AG09319 (cell line): ENCODE measurements at places on chromosomes 7 and 10.

- no peak for DNase-seq
These were observed 98.8 kb downstream of the SDK1 start for GRCh38 chr7:3399858-3400257.

- no peak for DNase-seq
These were observed 35.9 kb upstream of the SEMA3A start for GRCh38 chr7:84230491-84230890.

GRCh38 chr7:85306115-85306514 lies 119.3 kb upstream of the SEMA3D start:
- no peak for DNase-seq

DNA sequence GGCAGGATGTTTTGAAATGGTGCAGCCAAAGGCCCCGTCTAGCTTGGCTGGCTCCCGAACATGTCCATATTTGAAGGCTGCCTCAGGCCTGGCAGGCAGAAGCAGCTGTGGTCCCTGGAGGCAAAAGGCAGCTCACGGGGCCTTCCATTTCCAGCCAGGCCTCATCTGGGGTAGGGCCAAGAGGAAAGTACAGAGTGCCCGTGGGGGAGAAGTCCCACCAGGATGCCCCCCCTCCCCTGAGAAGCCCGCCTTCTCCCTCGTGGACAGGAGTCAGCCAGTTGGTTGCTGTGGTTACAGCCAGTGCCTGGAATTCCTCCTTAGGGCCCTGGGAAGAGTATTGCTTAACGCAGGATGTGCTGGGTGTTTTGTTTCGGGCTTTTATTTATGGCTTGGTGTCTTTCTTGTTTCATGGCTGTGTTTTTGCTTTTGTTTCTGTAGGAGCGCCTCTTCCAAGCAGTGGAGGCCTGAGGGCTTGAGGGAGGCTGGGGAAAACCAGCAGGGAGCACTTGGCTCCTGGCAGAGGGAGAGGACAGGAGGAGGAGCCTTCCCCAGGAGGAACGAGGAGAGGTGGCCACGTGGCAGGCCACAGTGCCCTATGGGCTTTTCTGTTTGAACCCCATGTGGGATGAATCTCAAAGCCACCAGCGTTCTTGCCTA lies 45.4 kb downstream of the CHST3 start:
- DNase-seq = peak; percentile 94

DNA sequence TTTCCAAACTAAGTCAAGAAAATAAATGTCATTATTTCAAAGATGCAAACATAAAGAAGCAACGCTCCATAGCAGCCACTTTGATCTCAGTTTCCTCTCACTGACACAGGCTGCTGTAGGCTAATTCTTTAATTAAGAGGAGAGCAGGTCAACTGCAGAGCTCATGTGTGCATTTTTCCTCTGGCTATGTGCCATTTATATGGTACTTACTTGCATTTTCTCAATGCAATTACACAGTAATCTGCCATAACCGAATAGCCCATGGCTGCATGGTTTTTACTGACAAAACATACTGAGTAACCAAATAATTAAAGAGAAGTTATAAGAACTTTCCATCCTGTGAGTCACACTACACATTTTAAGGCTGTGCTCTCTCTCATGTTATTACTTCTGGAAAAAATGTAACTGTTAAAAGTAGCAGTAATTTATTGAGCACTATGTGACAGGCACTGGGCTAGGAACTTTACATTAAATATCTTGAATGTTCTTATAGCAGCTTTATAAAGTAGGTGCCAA lies 122.0 kb downstream of the ELAPOR2 start:
- DNase-seq = no peak

DNA sequence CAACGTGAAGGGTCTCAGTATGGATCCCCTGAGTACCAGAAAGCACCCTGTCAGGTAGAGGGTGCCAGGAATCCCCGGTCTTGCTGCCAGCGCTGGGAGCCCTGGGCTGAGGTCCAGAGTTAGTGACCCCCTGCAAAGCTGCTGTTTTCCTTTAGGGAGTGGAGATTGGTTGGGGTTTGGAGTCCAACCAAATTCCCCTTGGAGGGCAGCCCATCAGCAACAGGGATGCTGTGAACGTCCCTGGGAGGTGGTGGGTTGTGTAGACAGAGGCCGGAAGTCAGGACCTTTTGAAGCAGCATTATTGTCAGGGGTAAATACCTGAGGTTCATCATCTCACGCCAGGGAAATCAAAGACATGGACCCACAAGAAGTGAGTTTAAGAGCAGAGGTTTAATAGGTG lies 104.2 kb downstream of the COL26A1 start:
- no peak for DNase-seq

DNA sequence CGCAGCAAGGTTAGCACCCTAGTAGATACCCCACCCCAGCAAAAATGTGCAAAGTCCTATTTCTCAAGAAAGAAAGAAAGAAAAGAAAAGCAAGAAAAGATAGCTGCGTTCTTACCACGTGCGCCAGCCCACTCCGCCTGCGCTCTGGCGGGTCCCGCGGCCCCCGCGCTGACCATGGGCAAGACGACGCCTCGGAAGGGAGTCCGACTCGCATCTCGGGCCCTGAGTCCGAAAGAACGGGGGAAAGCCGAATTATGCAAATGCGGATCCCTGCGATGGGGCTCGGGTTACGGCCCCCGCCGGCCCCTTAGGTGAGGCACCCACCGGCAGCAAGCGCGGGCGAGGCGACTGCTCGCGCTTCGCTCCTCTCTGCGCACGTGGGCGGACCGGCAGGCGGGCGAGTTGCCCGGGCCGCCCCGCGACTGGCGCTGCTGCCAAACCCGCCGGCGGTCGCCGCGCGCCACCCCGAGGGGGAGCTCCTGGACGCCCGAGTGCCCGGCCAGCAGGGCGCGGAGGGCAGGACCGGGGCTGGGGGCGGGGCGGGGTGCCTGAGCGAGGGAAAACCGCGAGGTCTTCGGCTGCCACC lies 2.4 kb upstream of the EGR2 start:
- no peak for DNase-seq

GRCh38 chr7:114539575-114539974 lies 125.0 kb downstream of the FOXP2 start:
- no peak for DNase-seq

GRCh38 chr7:1951159-1951536 lies 281.1 kb downstream of the ELFN1 start:
- no peak for DNase-seq

DNA sequence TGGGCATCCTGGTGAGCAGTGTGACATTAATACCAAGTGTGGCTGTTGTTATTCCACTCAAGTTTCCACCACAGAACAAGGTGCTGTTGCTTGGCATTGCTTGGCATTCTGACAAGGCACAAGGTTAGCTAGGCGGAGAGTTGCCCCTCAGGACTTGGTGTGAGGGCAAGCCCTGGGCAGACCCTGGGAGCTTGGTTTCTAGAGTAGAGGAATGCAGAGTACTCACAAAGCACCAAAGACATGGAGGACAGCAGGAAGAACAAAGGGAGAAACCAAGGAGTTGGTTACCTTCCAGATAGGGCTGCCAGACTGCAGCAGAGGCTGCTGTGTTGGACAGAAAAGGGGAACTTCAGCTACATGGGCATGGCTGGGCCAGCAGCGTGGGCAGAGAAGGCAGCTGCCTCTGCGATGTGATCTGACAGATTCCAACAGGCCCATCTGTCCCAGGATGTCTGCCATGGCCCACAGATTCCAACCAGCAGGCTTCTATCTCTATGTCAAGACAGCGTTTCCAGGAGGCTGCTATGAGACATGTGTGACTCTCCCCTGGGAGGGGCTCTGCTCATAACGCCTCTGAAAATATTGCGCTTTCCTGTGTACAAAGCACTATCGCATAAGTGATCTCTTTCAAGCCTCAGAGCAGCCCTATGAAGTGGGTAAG lies 1.8 kb downstream of the GOLGA7B start:
- DNase-seq = no peak

- DNase-seq = no peak
These were observed 7.8 kb downstream of the ELMO1 start for GRCh38 chr7:37440738-37441385.

DNA sequence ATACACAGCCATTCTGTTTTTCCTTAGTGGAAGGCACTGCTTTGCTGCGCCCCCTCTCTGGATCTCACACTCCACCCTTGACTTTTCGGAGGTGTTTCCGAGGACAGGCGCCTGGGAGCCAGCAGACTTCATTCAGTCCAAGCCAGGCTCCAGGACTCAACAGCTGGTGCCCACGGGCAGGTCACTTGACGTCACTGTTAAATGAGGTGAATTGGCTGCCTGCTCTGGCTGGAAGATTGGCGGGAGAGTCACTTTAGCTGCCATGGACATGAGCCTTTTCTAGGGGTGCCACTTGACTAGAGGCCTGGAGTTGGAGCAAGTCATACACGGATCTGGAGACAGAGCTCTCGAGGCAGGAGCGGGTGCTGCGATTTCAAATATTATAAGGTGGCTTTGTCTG lies 3.2 kb downstream of the HTRA1 start:
- DNase-seq = no peak
